ENCODE measurements at places on chromosomes 4 and X. TPM values are rescaled to one million over a fixed set of nuclear protein-coding genes. Genes with fewer than 3 reads are reported as not detected.

Gene ERVMER34-1
- 0.90 TPM for polyA plus RNA-seq

Gene EREG
- 4.9 TPM for polyA plus RNA-seq

Gene ADAMTS3
- 0.14 TPM for polyA plus RNA-seq

Gene BMX
- 0.33 TPM for polyA plus RNA-seq

Gene HSD17B13
- 0.08 TPM for polyA plus RNA-seq

Gene SCLT1
- polyA plus RNA-seq: 4.3 TPM

Gene DGKK
- polyA plus RNA-seq: not detected

Gene CEP135
- polyA plus RNA-seq: 1.5 TPM

Gene NXF2
- polyA plus RNA-seq: not detected

Gene NXF3
- 0.19 TPM for polyA plus RNA-seq

Gene TLR10
- 0.12 TPM for polyA plus RNA-seq

Gene RASSF6
- polyA plus RNA-seq: 1.6 TPM

Gene SLC25A6
- polyA plus RNA-seq: 354 TPM

Gene NMU
- polyA plus RNA-seq: 138 TPM

Gene ZNF711
- 1.2 TPM for polyA plus RNA-seq

Gene TDO2
- polyA plus RNA-seq: 0.14 TPM

Gene SLC38A5
- 22.1 TPM for polyA plus RNA-seq

Gene SLC4A4
- 0.75 TPM for polyA plus RNA-seq

Gene HTN1
- not detected for polyA plus RNA-seq

Gene TMEM156
- 0.25 TPM for polyA plus RNA-seq
